Natural killer cell treated with Interleukin-12 subunit alpha and Interleukin-12 subunit beta and Interleukin-15 and Interleukin-18, amount 100 ng/mL, for 72 hours (primary cell): ENCODE measurements at places on chromosomes 7 and 10. TPM values are rescaled to one million over a fixed set of nuclear protein-coding genes. Genes with fewer than 3 reads are reported as not detected.
A peak's percentile ranks its signal among the peaks of the same experiment; 100 is the strongest.

DNA sequence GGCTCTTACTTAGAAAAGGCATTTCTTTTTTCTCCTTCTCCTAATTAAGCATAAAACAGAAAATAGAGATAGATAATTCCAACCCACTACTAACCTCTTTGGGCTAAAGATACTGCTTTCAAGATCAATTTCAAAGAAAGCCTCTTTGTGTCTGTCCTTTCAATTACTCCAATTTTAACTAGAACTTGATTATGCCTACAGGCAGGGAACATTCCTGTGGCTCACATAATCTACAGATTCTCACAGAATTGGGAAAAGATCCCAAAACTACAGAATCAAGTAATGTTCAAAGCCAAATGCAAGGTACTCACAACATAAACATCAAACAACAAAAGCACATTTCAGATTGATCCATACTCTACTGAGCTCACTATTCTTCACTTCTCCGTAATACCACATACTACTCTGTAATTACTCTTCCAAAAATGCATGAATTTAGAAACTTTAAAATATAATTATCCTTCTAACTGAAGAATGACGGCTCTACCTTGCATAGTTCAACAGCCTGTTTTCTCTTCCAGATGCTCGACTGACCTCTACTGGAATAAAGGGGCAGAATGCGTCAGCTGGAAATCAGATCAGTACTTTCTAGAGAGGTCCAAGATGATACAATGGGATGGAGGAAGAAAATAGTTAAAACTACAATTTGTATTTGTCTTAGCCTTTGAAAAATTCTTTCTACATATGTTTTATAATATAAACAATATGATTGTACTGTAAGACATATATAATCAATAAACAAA lies 3.9 kb downstream of the MTERF1 start:
- no peak overlapping the region for H3K27ac ChIP-seq
- peaks cover 33% of the 10 kb centered on the region for H3K4me1 ChIP-seq
- H3K27me3 ChIP-seq: no peaks in the 10 kb centered on the region
- DNase-seq: no peak
- H3K36me3 ChIP-seq: peaks cover 32% of the 10 kb centered on the region

DNA sequence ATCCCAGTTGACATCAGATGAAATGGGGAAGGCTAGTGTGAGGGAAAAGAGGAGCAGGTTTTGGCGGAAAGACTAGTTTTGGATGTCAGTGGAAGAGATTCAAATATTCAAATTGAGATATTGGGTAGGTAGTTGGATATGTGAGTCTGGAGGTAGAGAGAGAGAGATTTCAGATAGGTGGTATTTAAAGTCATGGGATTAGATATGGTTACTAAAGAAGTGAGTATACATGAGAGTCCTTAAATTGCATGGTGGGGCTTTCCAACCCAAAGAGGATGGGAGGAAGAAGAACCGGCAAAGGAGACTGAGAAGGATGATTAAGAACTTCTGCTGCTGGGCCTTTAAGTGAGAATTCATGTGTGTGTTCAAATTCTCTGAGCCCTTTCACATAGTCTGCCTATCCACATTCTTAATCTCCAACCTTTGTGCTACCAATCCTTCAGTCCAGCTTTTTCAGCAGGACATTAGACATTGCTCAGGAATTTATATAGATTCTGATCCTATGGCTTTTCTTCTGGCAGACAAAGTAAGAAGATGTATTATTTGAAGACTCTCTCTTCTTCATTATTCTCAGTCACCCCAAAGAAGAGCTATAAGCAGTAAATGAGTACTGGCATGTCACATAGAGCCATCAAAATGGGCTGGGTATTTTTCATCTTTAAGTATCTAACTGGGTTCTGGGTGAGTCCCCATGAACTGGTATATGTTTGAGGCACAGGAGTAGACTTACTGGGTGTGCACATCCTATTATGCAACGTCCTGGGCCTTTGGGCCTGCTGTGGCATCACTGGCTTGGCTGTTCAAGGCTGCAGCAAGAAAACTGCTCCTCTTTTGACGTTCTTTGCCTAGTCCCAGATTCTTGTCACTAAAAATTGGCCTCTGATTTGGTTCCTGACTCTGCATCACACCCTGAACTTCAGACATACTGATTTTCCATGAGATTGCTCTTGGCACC lies 33.6 kb downstream of the ST7 start:
- no peaks in the 10 kb centered on the region for H3K27me3 ChIP-seq
- no peaks in the 10 kb centered on the region for H3K36me3 ChIP-seq
- no peak for DNase-seq
- peaks cover 3% of the 10 kb centered on the region for H3K4me1 ChIP-seq

DNA sequence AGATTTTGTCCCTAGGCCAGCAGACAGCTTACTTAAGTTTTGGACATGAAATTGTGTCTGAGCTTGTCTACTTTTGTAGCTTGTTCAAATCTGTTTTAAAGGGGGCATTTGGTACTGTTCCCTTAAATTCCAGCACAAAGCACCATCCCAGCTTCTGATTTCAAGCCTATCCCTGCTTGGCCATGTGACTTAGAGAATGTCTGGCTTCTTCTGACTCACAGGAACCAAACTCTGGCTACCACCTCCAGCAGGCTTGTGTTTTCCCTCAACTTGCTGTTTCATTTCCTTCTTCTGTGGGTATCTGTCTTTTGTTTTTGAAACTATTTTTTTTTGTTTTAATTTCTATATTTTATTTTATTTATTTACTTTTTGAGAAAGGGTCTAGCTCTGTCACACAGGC lies 97.9 kb upstream of the FZD8 start:
- H3K27ac ChIP-seq: no peak overlapping the region
- DNase-seq: no peak
- peaks cover 4% of the 10 kb centered on the region for H3K36me3 ChIP-seq
- H3K4me1 ChIP-seq: no peaks in the 10 kb centered on the region
- no peaks in the 10 kb centered on the region for H3K27me3 ChIP-seq

DNA sequence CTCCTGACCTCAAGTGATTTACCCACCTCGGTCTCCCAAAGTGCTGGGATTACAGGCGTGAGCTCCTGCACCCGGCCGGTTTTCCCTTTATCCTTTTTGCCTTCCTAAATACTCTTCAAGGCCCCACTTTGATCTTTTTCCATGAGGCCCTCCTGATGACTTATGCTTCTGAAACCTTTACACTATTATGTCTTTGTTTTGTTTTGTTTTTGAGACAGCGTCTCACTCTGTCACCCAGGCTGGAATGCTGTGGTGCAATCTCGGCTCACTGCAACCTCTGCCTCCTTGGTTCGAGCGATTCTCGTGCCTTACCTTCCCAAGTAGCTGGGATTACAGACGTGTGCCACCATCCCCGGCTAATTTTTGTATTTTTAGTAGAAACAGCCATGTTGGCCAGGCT lies 3.8 kb downstream of the STMP1 start:
- H3K27ac ChIP-seq: peak overlapping the region; percentile 50
- H3K4me3 ChIP-seq: no peak overlapping the region
- no peak for DNase-seq
- H3K27me3 ChIP-seq: no peaks in the 10 kb centered on the region
- H3K4me1 ChIP-seq: peaks cover 38% of the 10 kb centered on the region

- no peak overlapping the region for H3K27ac ChIP-seq
- peaks cover 20% of the 10 kb centered on the region for H3K4me1 ChIP-seq
- H3K36me3 ChIP-seq: no peaks in the 10 kb centered on the region
- DNase-seq: no peak
- H3K27me3 ChIP-seq: peaks cover 82% of the 10 kb centered on the region
These were observed 6.2 kb upstream of the HOXA11 start for GRCh38 chr7:27191161-27191731.

DNA sequence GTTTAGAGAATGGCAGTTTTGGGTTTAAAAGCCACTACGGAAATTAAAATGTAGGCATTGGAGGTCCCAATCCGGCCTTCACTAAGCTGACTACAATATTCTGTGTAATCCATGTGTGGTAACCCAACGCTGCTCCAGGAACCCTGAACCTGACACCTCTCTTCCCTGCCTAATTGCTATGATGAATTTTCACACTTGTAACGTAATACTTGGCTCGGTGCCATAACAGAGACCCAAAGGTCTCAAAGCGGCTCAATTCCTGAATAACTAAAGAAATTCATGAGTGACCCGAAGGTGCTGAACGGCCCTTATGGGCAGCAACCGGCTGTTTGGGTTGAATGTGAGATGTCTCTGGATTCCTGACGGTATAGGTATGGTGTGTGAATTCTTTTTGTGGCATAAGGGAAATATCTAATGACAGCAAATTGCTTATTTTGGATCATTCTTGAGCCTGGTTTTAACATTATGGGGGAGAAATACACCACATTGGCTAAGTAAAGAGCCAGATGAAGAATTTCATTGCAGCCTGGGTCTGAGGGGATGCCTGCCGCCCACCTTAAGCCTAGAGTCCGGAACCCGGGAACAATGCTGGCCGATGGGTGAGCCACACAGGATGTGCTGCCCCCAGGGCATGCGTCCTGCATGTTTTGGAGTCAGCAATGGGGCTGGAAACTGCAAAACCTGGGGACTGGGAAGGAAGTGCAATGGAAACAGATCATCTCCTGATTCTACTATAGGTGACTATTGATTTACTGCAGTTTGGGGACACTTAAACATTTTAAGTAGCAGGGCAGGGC lies 69.7 kb upstream of the FZD8 start:
- H3K27me3 ChIP-seq: peaks cover 14% of the 10 kb centered on the region
- no peak for DNase-seq
- H3K4me1 ChIP-seq: no peaks in the 10 kb centered on the region
- H3K27ac ChIP-seq: no peak overlapping the region
- no peak overlapping the region for H3K4me3 ChIP-seq
- H3K36me3 ChIP-seq: no peaks in the 10 kb centered on the region

GRCh38 chr10:131020775-131021174 lies 290.7 kb downstream of the TCERG1L start:
- no peaks in the 10 kb centered on the region for H3K4me1 ChIP-seq
- no peak for DNase-seq
- H3K27ac ChIP-seq: no peak overlapping the region
- H3K36me3 ChIP-seq: no peaks in the 10 kb centered on the region
- H3K27me3 ChIP-seq: no peaks in the 10 kb centered on the region

- peak within 1 kb of the TSS; percentile 94 for H3K27ac ChIP-seq
- peaks cover 18% of the 10 kb centered on the region for H3K4me1 ChIP-seq
- no peak for DNase-seq
- no peaks in the 10 kb centered on the region for H3K36me3 ChIP-seq
These were observed at the start of gene RAB19 for GRCh38 chr7:140403878-140404564. TSS of gene RAB19 (plus strand) at chr7:140404058. CDS start at chr7:140407647, 3,589 bp downstream.

GRCh38 chr7:20197837-20198236 lies 19.3 kb downstream of the MACC1 start:
- peaks cover 8% of the 10 kb centered on the region for H3K4me1 ChIP-seq
- H3K27me3 ChIP-seq: no peaks in the 10 kb centered on the region
- no peak overlapping the region for H3K27ac ChIP-seq
- H3K36me3 ChIP-seq: no peaks in the 10 kb centered on the region

- H3K4me3 ChIP-seq: no peak overlapping the region
- H3K36me3 ChIP-seq: no peaks in the 10 kb centered on the region
- H3K27ac ChIP-seq: no peak overlapping the region
- no peaks in the 10 kb centered on the region for H3K4me1 ChIP-seq
- H3K27me3 ChIP-seq: peaks cover 39% of the 10 kb centered on the region
These were observed 145.2 kb upstream of the GDF10 start for GRCh38 chr10:47154762-47155161.

- no peak overlapping the region for H3K27ac ChIP-seq
- H3K4me3 ChIP-seq: no peak overlapping the region
- peaks cover 5% of the 10 kb centered on the region for H3K27me3 ChIP-seq
- H3K4me1 ChIP-seq: no peaks in the 10 kb centered on the region
- no peak for DNase-seq
These were observed 45.3 kb upstream of the SP8 start for GRCh38 chr7:20831956-20832355.

DNA sequence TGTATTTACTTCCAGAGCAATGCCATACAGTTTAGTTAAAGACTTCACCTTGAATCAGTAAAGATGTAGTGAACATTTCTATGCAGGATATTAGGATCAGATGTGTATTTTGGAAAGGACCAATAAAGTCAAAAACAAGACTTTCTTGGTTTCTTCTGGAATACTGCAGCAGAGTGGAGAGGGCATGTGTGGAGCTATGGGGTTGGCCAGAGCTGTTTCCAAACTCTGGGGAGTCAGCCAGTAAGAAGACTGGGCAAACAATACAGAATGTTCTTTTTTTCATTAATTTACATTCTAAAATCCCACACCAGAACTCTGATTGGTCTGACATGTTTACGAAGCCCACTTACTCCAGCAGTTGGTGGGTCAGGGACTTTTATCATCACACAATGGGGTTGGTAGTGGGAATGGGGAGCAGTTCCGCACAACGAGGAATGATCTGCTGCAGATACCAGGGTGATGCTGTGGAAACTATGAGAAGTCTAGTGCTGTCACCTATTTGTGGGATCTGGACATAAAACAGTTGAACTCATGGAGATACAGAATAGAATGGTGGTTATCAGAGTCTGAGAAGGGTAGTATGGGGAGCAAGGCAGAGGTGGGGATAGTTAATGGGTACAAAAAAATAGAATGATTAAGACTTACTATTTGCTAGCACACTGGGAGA lies 267.7 kb downstream of the MALRD1 start:
- H3K27me3 ChIP-seq: no peaks in the 10 kb centered on the region
- no peak overlapping the region for H3K4me3 ChIP-seq
- no peaks in the 10 kb centered on the region for H3K36me3 ChIP-seq
- no peak for DNase-seq

- no peak for DNase-seq
- no peaks in the 10 kb centered on the region for H3K27me3 ChIP-seq
- H3K36me3 ChIP-seq: no peaks in the 10 kb centered on the region
- H3K4me3 ChIP-seq: no peak overlapping the region
- no peak overlapping the region for H3K27ac ChIP-seq
These were observed 95.2 kb downstream of the PRTFDC1 start for GRCh38 chr10:24857031-24857725.

The EIF4H gene
- total RNA-seq: 347 TPM

The KLLN gene
- 0.52 TPM for total RNA-seq

The GRM8 gene
- total RNA-seq: not detected

The DNTT gene
- not detected for total RNA-seq

The OLAH gene
- total RNA-seq: 0.89 TPM
